Natural killer cell treated with Interleukin-12 subunit alpha and Interleukin-12 subunit beta and Interleukin-15 and Interleukin-18, amount 100 ng/mL, for 72 hours (primary cell): ENCODE measurements at places on chromosomes 7 and 10. TPM values are rescaled to one million over a fixed set of nuclear protein-coding genes. Genes with fewer than 3 reads are reported as not detected.

DNA sequence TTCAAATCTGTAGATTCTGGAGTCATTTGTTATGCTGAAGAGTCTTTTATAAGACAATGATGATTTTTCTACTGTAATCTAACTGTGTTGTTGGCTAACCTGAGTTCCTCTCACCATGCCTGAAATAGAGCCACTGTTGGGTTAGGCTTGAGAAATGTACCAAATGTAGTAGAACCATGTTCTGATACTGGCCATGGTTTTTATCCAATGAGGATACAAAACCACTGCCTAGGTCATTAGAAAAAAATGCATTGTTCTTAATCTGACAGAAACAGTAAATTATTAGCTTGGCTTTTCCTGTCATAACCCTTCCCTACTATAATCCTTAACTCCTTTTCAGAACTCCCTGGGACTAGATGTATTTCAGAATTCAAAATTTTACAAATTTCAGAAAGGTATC is 86.6 kb downstream of the RAPGEF5 start:
- DNase-seq: no peak

The GALNT17 gene
- total RNA-seq: not detected

The DOCK1 gene
- total RNA-seq: 0.28 TPM

GRCh38 chr7:124351950-124352349 is 319.1 kb upstream of the TMEM229A start:
- DNase-seq: no peak

The CCL26 gene
- total RNA-seq: not detected

GRCh38 chr10:76911184-76911583 is 726.4 kb downstream of the KCNMA1 start:
- DNase-seq: no peak

GRCh38 chr10:100882671-100883311 is 30.0 kb upstream of the SLF2 start:
- peak; percentile 46 for DNase-seq

The MSMB gene
- total RNA-seq: not detected

DNA sequence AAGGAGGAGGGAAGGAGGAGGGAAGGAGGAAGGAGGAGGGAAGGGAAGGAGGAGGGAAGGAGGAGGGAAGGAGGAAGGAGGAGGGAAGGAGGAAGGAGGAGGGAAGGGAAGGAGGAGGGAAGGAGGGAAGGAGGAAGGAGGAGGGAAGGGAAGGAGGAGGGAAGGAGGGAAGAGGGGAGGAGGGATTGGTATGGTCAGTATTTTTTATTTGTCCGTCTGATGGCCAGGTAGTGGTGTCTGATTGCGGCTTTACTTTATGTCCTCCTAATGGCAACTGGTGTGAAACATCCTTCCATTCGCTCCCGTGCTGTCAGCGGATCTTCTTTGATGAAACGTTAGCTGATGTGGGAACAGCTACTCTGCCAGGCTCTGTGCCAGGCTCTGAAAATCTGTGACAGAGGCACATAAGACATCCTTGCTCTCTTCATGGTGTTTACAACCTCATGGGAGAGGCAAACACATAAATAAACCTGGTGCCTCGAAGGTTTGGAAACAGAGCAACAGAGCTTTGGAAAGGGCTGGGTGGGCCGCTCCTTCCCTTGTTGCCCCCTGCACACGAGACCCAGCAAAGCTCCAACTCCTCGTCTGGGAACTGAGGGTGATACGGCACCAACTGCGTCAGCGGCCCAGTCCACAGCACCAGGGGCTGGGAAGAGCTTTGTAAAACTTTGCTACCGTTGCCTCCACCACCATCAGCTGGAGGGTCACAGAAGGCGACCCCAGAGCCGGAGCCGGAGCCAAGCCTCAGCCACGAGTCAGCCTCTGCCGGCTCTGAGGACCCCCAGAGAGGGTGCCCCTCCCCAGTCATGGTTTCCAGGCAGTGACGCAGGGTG is 40.3 kb downstream of the PDGFA start:
- no peak for DNase-seq

The SLC39A12 gene
- total RNA-seq: not detected

The PTPRZ1 gene
- total RNA-seq: not detected

The ZNF746 gene
- total RNA-seq: 39.2 TPM
